ENCODE measurements at places on chromosomes 1 and 21.

DNA sequence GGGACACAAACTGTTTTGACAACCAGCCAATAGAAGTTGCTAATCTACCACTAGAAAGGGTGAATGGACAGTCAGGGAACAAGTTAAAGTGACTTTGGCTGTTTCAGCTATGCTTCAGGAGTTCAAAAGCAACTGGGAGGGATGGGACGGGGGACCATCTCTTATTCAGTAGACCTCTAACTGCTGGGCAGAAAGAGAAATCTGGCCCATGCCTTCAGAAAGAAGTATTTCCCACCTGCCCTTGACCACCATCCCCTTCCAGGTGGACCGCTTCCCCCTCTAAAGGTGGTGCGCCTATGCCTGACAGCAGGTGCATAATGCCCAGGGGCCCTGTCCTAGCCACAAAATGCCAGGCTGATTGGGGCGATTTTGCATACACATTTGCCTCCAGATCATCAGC is 5.2 kb downstream of the ITPKB start:
- no peak for DNase-seq

- no peak for DNase-seq
Observed at GRCh38 chr1:74523873-74524480, 11.6 kb upstream of the LRRC53 start.

DNA sequence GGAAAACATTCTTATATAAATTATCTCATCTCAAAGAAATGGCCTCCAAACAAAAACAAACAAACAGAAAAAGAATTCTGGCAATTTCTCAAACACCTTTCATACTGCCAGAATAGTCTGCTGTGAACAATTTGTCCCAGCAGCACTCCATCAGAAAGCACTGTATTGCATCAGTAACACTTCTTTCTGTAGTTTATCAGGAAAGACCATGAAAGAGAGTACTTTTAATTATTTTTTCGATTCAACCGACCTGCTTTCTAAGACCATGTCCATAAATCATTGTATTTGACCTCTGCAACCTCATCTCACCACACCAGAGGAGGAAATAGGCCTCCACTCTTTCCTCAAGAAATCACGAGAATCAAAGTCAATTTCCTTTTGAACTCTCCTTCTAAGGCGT is 1579.9 kb downstream of the MRPL39 start:
- no peak for DNase-seq

DNA sequence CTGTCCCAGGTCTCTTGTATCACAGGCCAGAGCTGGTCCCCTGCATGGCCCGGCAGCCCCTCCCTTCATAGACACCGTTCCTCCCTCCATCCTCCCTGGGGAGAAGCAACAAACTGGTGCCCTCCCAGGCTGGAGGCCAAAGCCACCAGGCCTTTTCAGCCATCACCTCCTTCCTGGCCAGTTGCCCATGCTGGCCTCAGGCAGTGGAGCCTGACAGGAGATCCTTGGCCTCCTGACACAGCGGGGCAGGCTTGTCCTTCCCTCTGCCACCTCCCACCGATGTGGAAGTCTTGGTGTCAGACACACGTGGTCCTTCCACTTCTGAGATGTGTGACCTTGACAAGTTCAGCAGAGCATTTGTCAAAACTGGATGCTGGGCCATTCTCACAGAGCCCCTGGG is 206.0 kb downstream of the HIVEP3 start:
- no peak for DNase-seq

GRCh38 chr1:89633800-89634625 is 1.1 kb downstream of the LRRC8C start:
- no peak for DNase-seq

GRCh38 chr1:171352554-171352953 is 38.6 kb downstream of the FMO4 start:
- DNase-seq, result no peak

GRCh38 chr1:27601321-27601770 is 2.6 kb downstream of the AHDC1 start:
- no peak for DNase-seq

DNA sequence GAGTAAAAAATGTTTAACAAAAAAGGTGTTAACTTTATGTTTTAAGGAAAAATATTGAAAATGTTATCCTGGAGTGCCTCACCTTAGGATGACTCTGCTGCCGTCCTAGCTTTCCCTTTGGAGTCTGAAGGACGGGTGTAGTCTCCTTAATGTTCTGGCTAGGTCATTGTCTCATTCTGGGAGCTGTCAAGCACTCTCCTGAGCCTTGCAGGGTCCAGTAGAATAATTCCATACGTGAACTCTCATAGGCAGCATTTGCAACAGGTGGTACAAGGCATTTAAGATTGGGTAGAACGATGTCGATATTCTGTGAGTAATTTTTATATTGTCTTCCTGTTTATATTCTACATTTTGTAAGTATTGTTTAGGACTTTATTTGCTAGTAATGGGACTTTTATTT is 283.6 kb upstream of the C1orf105 start:
- no peak for DNase-seq

- no peak for DNase-seq
Observed at GRCh38 chr1:7610106-7610731, 160.9 kb upstream of the VAMP3 start.

GRCh38 chr1:54843449-54843848 is 42.3 kb upstream of the TTC22 start:
- DNase-seq, result no peak

DNA sequence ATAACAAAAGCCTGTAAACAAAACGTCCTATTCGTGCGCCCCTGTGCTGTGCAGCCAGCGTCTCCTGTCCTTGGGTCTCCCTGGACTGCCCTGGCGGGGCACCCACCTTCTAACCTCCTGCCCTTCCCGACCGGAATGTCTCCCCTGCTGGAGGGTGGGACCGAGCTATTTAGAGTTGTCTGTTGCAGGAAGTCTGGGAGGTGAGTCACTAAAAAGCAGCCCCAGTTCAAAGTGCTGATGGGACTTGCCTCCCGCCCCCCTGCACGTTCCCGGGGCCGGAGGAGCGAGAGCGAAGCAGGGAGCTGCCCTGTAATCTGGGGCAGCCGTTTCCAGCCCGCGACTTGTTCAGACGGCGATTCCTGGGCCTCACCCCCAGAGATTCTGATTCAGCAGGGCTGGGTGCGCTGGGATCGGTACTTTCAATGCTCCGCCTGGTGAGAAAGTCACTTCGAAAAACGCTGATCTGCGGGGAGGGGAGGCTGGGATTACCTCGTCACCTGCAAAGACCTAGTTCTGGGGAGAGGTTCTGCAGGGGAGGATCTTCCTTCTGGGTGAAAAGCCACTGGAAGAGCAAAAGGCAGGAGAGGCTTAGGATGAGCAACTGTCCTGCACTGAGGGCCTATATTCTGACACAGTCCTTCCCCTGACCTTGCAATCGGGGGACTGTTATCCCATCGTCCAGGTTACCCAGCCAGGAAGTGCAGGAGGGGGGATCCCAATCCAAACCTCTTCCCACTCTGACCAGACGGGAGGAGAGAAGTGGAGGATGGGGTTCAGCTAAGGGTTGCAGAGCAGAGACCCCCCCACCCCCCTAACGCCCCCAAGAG is 1.2 kb upstream of the DHRS3 start:
- no peak for DNase-seq

DNA sequence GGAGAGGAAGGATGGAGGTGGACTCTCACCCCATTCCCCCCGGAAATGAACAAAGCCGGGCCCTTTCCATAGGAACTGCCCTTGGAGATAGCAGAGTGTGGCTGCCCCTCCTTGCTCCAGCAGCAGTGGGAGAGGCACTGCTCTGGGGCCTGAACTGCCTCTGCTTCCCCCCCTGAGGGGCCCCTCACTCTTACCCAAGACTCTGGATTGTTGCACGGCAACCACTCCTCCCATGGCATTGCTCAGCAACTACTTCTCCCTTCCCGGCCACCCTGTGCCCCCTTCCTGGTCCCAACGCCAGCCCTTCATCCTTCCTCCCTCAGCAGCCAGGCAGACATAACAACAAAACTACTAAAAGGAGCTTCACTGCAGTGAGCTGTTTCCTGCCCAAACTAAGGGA is 3.0 kb upstream of the ACKR1 start:
- DNase-seq, result no peak

- DNase-seq, result no peak
Observed at GRCh38 chr1:55827350-55827749, 612.2 kb upstream of the USP24 start.

Measured in stimulated activated CD8-positive, alpha-beta memory T cell treated with anti-CD3 and anti-CD28 coated beads, Interleukin-15, amount 100 ng/mL, for 24 hours (primary cell).